Thoracic aorta (tissue), 2 donors: ENCODE measurements at places on chromosomes 12 and 14.

DNA sequence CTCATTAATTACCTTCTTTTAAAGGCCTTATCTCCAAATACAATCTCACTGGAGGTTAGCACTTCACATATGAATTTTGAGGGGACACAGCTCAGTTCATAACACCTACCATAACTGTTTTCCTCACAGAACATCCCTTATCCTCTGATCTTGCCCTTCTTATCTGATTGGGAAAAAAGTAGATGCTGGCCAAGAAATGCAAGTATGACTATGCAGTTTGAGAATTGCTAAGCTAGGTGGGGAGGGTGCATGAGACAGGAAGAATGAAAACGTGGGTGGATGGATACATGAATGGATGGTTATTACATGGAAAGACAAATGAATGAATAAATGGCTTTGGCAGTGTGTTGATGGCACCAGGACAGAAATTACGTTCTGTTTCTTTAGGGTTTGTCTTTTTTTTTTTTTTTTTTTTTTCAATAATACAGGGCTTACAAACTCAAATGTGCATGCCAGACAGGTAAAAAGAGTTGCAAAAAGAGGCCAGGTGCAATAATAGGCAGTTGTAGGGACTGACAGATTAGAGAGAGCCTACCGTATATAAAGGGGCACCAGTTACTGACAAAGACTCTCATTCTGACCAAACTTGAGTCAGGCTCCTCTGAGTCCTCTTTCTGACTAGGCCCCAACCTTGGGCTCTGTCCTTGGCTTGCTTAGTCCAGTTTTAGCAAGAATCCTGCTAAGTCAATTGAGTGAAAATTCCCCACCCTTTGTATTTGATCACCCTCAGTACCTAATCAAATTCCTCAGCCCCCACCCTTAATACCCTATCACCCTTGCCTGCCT is 304.9 kb downstream of the ZFP36L1 start:
- DNase-seq, result no peak

GRCh38 chr12:57234571-57235016 is 5.1 kb downstream of the SHMT2 start:
- no peak for DNase-seq

DNA sequence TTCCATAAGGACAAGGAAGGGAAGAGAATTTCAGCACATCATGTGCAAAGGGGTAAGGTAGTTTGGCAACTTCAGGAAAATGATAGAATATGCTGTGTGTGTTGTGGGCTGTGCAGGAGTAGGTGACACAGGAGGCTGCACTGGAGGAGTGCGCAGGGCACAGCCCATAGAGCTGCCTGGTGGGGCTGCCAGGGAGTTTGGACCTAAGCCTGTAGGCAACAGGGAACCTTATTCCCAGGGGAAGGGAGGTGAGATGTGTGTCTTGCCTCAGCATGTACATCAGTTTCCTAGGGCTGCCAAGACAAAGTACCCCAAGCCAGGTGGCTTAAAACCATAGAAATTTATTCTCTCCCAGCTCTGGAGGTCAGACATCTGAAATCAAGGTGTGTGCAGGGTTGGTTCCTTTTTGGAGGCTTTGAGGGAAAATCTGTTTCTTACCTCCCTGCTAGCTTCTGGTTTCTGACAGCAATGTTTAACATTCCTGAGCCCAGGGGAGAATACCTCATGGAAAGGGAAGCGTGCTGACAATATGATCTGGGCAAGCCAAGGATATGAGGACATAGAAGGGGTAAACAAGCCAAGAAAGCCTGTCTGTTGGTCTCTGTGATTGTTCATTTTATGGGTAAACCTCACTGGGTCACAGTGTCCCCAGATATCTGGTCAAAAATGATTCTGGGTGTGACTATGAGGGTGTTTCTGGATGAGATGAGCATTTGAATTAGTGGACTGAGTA is 174.0 kb upstream of the NTF3 start:
- DNase-seq, result no peak

DNA sequence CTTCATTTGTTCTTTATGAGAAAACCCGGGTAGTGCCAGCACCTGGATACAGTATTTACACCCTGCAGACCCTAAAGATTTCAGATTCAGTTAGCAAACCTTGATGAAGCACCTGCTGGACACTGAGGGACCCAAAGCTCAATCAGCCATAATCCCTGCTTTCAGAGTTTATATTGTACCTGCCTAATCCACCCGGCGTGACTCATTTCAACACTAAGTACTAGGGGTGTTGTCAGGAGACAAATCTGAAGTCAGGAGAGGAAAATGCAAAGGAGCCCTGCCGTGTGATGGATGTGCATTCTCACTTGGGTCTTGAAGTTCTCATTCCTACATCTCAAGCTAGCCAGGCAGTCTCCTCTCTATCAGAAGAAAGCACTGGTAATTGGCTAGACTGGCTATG is 176.7 kb upstream of the BCL2L14 start:
- DNase-seq, result no peak

DNA sequence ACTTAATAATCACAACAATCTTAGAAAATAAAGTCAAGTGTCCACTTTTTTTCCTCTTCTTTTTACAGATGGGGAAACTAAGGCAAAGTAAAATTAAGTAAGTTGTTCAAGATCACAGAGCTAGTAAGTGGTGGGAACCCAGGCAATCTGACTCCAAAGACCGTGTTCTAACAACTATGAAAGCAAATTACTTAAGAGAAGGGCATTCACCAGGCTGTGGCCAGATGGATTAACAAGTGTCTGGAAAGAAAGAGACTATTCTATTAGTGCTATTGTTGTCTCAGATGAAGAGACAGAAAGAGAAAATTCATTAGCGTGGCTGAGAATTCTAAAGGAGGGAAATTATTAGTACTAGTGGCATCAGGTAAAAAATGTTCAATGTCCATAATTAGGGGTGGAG is 48.5 kb downstream of the FGD6 start:
- DNase-seq, result no peak
